ENCODE measurements at places on chromosomes 4 and X.

DNA sequence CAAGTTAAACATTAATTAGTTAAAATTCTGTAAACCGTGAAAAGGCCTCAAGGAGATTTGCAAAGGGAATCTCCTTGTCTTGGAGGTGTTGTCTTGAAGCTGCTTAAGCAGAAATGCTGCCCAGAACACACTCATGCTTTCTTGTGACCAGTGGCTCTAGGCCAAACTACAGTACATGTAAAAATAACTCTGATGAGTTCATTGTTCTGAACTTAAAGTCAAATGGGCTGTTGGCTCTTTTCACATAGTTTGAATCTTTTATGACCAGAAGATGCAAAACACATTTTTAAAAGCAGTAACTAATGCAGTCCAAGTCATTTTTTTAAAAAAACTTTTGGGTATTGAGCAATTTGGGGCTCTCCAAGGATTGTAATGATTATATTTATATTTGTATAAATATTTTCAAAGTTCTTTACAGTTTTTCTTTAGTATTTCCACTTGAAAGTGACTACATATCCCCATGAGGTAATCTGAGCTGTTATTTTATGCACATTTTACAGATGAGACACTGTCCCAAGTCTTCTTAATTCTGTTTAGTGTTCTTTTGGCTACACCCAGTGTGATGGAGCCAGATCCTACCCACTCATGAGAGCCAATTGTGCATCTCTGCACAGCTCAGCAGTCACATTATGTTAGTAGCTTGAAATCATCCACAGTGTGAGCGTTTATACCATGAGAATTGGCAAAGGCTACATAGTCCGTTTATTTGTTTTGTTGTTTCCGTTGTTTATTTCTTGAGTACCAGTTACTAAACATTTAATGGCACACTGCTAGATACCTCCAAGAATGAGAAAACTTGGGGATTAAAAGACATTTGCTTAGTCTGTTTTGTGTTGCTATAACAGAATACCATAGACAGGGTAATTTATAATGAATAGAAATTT, 112.8 kb upstream of the ATXN3L start:
- peak; percentile 93 for DNase-seq

DNA sequence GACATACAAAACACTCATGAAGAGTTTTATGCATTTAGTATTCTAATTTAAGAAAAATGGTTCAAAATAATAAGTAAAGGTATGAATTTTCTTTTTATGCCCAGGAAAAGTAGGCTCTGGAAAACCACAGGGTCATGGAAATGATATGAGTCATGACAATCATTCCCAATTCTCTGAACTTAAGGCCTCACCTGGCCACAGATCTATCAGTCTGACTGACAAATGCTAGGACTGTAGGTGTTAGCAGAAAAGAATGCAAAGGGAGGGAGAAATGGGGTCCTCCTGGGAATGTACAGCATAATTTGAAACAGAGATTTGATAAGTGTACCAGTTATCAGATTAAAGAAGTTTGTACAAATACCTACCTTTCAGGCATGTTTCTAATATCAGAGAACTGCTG, 270.5 kb upstream of the ARSJ start:
- no peak for DNase-seq

- no peak for DNase-seq
These were observed at the start of gene PDHA2 for GRCh38 chr4:95839891-95840290. PDHA2 (plus strand) TSS chr4:95840093; CDS start chr4:95840151, 58 bp downstream.

GRCh38 chr4:88283661-88284438, 511 bp downstream of the PPM1K start:
- DNase-seq: peak; percentile 59

DNA sequence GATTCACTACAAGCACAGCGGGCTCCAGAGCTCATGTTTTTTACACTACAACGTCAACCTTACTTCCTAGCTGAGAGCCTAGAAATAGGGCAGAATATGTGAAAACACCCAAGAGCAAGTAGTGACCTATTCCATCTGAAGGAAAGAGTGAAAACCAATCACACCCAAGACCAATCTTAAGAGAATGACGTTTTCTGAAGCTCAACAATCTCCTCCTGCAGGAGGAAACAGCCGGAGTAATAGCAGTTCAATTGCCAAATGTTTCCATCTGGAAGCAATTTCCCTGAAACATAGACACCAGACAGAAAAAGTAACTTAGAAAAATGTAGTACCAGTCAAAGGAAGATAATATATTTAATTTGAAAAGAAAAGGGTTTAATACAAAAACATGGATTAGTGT, 142.4 kb downstream of the ANXA5 start:
- peak; percentile 38 for DNase-seq

- DNase-seq: peak; percentile 91
These were observed 1.4 kb downstream of the SPATA4 start for GRCh38 chr4:176193938-176194337.

DNA sequence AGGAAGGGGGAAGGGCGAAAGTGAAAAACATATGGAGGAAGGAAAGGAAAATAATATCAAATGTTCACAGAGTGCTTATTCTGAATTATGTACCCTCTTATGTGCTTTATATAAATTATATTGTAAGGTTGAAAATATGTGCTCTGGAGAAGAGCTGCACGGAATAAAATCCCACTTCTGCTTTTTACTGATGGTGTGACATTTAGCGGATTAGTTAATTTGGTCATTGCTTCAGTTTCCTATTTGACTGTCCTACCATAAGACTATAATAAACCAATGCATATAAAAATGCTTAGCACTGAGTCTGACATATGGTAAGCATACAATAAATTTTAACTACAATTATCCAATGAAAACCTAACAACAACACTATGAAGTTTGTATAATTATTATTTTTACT, 86.2 kb downstream of the NPFFR2 start:
- DNase-seq: no peak

DNA sequence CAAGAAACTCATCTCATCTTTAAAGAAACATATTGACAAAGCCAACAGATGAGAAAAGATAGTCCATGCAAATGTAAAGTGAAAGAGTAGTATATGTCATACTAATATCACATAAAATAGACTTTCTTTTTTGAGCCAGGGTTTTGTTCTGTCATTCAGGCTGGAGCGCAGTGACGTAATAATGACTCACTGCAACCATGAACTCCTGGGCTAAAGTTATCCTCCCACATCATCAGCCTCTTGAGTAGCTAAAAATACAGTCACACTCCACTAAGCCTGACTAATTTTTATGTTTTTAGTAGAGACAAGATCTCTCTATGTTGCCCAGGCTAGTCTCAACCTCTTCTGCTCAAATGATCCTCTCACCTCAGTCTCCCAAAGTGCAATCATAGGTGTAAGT, 51.8 kb upstream of the TRAM1L1 start:
- DNase-seq: peak; percentile 88

- DNase-seq: no peak
These were observed 28.2 kb upstream of the PPP2R2C start for GRCh38 chr4:6500481-6501140.

GRCh38 chr4:121379276-121379675, 1.5 kb downstream of the QRFPR start:
- DNase-seq: no peak

DNA sequence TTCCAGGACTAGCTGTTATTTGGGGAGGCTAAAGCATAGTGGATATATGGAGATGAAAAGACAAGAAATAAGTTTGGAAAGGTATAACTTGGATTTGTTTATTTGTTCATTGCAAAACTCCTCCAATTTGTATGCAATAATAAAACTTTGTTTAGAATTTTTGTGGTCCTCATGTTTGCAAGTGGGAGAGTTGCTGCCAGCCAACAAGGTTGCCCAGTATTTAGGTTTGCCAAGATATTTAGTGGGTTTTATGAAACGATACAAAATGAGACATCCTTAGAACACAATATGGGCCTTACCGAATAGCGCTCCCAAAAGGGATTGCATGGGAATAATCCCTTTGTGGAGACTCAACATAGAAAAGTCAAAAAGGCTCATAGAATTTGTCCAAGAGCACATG, 162.1 kb downstream of the INPP4B start:
- no peak for DNase-seq

DNA sequence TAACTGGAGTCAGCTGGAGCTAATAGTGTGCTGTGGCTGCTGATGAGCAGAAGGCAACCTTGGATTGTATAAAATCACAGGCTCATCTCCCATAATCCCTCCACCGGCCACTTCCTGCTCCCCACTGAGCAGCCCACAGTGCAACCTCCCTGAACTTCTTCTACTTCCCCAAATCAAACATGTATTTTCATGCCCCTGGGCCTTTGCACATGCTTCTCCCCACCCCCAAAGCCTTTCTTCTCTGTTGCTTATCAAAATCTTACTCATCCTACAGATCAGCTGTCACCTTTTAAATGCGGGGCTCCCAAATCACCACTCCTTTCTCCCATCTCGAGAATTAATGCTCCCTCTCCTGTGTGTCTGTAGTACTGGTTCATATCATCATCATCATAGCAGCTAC, 35.8 kb downstream of the RHOH start:
- DNase-seq: no peak

- no peak for DNase-seq
These were observed 31.2 kb downstream of the USP46 start for GRCh38 chr4:52627876-52628275.

DNA sequence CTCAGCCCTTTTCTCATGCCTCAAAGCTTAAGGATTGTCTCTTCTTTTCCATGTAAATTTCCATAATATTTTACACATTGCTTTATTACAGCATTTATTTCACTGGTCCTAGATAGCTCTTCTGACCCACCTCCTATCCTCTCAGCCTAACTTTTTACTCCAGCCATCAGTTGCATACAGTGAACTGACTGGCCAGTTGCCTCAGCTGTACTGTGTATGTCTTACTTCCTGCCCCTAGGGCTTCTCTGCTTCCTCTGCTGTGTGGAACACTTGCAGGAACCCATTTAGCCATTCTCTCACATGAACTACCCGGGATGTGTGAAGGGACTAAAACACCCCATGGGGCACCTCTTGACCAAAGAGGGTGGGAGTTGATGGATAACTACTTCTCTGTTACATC, 18.0 kb downstream of the C4orf33 start:
- no peak for DNase-seq

- peak; percentile 38 for DNase-seq
These were observed 78.8 kb downstream of the TMEM47 start for GRCh38 chrX:34578237-34578636.

- DNase-seq: no peak
These were observed 50.2 kb downstream of the SUPT20HL1 start for GRCh38 chrX:24410514-24411189.

- DNase-seq: peak; percentile 44
These were observed 34.4 kb upstream of the ANXA3 start for GRCh38 chr4:78517050-78517652.

DNA sequence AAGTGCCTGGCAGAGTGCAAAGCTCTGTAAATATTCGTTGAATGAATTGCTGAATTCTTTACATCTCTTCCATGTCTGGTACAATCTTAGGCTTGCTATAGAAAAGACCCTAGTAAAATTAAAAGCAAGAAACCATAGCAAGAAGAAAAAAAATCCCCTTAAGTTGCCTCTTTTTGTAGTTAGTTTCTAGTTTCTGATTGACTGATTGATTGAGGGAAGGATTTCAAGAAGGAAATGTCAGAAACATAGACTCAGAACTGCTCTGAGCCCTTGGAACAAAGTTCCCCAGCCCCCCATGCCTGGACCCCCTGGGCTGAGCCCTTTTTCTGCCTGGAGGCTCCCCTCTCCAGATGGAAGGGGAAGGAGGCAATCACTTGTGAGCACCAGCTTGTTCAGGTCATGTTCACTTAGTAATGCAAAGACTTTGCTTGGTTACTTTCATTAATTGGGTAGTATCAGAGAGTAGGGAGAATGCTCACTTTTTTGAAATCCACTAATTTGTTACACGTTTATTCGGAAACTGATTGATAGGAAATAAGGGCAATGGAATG, 35.6 kb downstream of the DAPP1 start:
- DNase-seq: no peak
